ENCODE measurements at places on chromosomes 1 and 21.

DNA sequence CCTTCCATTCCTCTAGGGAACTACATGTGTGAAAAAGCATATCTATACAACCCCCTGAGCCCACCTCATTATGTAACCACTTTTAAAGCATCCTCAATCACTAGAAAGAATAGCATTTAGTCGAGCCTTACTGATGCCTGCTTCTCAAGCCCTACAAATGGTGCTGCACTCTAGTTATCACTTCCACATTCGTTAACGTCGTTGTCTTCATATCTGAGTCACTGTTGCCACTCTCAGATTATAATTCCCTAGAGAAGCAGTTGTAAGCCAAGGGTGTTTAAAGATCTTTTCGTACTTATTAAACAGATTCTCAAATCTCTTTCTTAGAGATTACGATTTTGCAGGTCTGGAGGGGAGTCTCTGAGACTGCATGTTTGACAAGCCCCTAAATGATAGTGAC is 16.5 kb downstream of the ATP1B1 start:
- DNase-seq, result no peak

DNA sequence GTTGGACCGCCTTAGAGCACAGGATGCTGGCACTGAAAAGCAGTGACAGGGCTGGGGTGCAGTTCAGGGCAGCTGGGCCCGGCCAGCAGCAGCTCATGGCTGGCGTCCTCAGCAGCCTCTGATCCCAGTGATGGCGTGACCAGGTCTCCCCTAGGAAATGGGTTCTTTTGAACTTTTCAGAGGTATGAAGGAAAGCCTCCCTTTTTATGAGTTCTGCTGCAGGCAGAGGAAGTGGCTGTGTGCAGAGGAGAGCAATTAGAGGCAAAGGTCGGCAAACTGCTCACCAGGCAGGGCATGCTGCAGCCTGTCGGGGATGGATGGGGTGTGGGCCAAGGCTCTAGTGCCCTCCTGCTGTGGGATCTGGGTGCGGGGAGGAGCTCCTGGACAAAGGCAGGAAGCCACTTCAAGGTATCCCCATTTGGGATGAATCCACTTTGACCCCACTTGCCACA is 45.6 kb upstream of the RAB4A start:
- DNase-seq, result no peak

- DNase-seq, result no peak
These were observed 85.5 kb downstream of the FBXO2 start for GRCh38 chr1:11568687-11569086.

DNA sequence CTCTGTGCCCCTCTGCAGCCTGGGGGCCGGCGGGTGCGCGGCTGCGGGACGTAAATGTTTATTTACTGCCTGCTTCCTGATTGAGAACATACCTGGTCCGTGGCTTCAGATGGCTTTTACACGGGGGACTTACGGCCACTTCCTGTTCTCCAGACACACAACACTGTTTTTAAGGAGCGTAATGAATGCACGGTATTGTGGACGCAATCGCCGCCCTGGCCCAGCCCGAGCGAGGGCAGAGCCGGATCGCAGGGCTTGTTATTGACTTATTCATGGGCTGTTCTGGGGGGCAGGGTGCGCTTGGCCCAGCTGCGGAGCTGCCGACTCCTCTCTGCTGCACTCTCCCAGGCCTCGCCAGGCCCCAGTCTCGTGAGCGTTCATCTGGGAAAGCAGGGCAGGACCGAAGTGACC is 52.8 kb upstream of the ACTRT2 start:
- no peak for DNase-seq

DNA sequence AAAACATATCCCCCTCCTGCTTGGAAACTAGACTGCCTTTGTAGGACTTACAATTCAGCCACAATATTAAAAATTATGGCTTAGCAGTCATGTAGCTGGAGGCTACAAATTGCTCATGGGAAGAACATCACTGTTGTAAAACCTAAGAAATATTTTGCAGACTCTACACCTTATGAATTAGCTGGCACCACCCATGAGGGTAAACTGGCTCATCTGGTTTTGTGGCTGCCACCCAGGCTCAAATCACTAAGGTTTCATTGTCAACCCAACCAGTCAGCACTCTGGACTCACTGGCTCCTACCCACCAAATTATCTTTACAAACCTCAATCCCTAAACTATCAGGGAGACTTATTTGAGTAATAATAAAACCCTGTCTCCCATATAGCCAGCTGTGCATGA is 100.7 kb upstream of the OLFM3 start:
- DNase-seq, result no peak

GRCh38 chr1:99559166-99559565 is 86.7 kb upstream of the PALMD start:
- DNase-seq, result no peak

GRCh38 chr1:18010945-18011344 is 96.7 kb upstream of the IGSF21 start:
- no peak for DNase-seq

DNA sequence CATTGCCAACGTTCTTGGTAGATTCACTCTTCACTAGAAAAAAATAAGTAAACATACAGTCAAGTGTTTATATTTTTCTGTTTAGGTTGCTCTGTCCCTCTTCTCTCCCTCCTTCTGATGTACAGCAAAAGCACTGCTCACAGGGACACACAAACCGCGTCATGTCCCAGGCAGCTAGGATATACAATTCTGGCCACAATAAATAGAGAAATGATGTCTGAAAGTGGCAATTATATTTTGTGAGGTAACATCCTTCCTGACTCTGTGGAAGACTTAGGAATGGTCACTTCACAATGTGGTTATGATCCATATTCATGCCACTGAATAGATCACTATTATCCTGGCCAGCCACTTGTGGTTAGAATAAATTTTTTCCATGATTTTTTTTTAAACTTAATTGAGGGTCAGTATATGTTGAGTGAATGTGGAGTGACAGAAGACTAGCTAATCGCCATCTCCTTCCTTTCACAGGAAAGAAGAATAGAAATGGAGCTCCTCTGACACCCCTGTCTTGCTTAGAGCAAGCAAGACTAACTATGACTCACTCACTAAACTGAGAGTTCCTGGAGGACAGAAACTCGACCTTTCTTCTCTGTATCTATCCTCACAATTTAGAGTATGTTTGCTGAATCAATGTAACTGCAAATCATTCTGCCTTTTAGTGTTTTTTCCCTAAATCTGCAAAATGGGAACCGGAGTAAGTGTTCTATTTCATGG is 54.0 kb downstream of the ZNHIT6 start:
- DNase-seq, result peak; percentile 46

DNA sequence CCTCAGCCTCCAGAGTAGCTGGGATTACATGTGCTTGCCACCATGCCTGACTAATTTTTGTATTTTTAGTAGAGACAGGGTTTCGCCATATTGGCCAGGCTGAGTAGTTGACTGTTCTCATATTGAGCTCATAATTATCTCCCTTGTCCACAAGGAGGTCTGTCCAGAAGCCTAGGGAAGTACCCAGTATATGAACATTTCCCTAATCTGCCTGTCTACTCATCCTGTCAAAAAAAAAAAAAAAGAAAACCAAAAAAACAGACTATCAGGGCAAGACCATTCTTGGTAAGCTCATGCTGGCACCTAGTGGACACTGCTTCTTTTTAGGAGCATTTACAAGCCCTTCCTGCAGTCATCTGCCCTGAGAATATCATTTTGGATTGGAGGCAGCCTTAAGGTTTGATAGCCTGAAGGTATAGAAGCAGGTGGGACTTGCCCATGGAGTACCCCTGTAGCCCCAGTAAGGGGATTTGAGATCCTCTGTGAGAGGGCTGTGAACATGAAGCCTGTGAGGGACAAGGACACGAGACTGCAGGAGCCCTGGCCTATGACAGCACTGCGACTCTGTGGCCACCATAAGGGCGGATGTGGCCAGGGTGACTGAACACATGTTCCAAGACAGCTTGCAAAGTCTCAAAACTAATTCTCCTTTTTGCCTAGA is 10.8 kb upstream of the DUSP12 start:
- peak; percentile 91 for DNase-seq

DNA sequence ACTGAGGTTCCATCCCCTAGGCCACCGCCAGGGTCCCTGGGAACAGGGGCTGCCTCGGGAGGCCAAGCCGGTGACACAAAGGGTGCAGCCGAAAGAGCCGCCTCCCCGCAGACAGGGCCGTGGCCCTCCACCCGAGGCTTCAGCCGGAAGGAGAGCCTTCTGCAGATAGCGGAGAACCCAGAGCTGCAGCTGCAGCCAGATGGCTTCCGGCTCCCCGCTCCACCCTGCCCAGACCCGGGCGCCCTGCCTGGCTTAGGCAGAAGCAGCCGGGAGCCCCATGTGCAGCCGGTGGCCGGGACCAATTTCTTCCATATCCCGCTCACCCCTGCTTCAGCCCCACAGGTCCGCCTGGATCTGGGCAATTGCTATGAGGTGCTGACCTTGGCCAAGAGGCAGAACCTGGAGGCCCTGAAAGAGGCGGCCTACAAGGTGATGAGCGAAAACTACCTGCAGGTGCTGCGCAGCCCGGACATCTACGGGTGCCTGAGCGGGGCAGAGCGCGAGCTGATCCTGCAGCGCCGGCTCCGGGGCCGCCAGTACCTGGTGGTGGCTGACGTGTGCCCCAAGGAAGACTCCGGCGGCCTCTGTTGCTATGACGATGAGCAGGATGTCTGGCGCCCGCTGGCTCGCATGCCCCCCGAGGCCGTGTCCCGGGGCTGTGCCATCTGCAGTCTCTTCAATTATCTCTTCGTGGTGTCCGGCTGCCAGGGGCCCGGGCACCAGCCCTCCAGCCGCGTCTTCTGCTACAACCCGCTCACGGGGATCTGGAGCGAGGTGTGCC is 1.4 kb downstream of the KLHDC7A start:
- no peak for DNase-seq

DNA sequence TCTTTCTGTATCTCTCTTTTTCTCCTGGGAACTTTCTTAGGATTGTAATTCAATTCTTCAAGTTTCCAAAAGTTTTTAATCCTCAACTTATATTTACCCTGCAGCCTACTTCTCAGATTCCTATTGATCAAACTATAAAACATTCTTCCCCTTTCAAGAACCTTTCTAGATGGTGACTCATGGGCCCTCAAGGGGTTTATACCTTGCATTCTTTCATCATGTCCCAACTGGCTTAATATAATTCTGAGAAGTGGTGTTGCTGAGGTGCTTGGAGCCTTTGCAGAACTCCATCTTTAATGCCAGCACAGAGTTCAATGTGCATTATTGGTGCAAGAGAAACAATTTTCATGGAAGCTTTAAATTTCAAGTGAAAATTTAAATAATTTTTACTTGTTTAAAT is 273.4 kb downstream of the VAV3 start:
- no peak for DNase-seq

GRCh38 chr1:28885472-28885877 is 28.9 kb upstream of the EPB41 start:
- no peak for DNase-seq

- no peak for DNase-seq
These were observed 32.0 kb upstream of the PRDX6 start for GRCh38 chr1:173445164-173445563.

DNA sequence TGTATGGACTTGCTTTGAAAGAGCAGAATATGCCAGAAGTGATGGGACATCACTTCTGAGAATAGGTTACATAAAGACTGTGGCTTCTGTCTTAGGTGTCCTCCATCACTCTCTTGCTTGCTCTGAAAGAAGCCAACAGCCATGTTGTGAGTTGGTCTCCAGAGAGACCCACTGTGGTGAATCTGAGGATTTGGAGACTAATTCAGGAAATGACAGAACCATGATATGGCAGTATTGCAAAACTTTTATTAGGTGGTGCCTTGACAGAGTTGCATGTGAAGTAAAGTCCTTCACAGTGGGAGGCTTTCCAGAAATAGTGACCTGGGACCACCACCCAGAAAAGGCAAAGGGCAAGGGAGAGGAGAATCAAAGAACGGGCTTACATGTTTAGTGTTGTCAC is 628.6 kb downstream of the KCNT2 start:
- DNase-seq, result peak; percentile 1

GRCh38 chr1:104125970-104126369 is 376.3 kb downstream of the AMY1C start:
- no peak for DNase-seq

GRCh38 chr1:24725209-24725651 is 20.0 kb upstream of the CLIC4 start:
- DNase-seq, result no peak

GRCh38 chr21:37030864-37031263 is 24.4 kb downstream of the RIPPLY3 start:
- DNase-seq, result no peak

GRCh38 chr1:173255214-173255813 is 48.2 kb upstream of the TNFSF4 start:
- DNase-seq, result peak; percentile 70

GRCh38 chr1:107342316-107342715 is 201.5 kb downstream of the NTNG1 start:
- DNase-seq, result no peak

- no peak for DNase-seq
These were observed 94.2 kb downstream of the PLXNA2 start for GRCh38 chr1:208149776-208150514.

DNA sequence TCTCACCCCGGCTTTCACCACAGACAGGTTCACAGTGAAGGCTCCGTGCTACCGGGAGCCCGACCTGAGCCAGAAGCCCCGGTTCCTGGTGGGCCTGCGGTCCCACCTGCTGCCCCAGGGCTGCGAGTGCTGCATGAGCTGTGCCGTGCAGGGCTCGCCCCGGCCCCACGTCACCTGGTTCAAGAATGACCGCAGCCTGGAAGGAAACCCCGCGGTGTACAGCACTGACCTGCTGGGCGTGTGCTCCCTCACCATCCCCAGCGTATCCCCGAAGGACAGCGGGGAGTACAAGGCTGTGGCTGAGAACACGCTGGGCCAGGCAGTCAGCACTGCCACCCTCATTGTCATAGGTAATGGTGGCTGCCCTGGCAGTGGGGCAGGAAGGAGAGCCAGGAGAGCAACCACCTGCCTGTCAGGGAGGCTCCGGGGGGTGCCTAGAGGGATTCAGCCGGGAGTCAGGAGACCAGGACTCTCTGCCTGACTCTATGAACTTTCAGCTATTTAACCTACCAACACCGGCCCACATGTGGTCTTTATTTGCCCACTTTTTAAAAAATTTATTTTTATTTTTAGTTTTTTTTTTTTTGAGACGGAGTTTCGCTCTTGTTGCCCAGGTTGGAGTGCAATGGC is 36.4 kb downstream of the IGFN1 start:
- no peak for DNase-seq

GRCh38 chr1:198729195-198729863 is 90.5 kb downstream of the PTPRC start:
- DNase-seq, result no peak

DNA sequence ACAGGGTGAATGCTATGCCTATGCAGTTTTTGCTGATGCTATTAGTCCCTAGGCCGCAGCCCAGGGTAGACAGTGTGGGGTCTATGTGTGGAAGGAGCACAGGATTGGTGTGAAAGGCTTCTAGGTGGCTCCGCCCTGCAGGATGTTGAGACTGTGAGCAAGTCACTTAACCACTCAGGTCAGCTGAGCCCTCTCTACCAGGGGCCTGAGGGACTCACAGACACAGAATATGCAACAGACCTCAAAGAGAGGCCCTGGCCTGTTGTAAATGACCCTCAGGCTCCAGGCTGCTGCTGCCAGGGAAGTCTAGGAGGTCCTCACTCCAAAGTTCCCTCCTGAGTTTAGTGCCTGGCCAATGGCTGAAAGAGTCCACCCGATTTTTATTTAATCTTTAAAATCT is 11.0 kb downstream of the NHLH2 start:
- DNase-seq, result no peak

- no peak for DNase-seq
These were observed 36.9 kb downstream of the RAP1GAP start for GRCh38 chr1:21631944-21632887.

GRCh38 chr1:197961449-197961848 is 44.3 kb downstream of the LHX9 start:
- DNase-seq, result no peak

Measured in fibroblast of mammary gland (primary cell).